ENCODE measurements at places on chromosomes 5 and 9.

- DNase-seq = no peak
Measured at GRCh38 chr9:15306068-15306756, 804 bp downstream of the TTC39B start.

- no peak for DNase-seq
Measured at GRCh38 chr5:148791696-148792095, 34.7 kb upstream of the ADRB2 start.

GRCh38 chr9:72588336-72588735 is 66.9 kb downstream of the TMC1 start:
- no peak for DNase-seq

- no peak for DNase-seq
Measured at GRCh38 chr9:71042448-71042990, 78.9 kb downstream of the TRPM3 start.

DNA sequence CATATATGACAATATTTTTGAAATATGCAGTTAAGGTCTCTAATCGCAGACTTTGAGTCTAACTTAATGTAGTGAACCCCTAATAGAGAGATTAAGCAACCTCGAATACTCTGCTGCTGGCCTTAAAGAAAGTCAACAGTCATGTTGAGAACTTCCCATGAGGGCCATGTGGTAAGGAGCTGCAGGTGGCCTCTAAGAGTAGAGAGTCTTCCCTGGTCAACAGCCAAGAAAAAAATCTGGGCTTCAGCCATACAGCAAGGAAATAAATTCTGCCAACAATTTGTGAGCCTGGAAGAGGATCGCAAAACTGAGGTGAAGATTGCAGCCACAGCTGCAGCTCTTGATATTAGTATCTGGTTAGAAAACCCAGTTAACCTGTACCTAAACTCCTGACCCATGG is 935.2 kb upstream of the TYRP1 start:
- no peak for DNase-seq

DNA sequence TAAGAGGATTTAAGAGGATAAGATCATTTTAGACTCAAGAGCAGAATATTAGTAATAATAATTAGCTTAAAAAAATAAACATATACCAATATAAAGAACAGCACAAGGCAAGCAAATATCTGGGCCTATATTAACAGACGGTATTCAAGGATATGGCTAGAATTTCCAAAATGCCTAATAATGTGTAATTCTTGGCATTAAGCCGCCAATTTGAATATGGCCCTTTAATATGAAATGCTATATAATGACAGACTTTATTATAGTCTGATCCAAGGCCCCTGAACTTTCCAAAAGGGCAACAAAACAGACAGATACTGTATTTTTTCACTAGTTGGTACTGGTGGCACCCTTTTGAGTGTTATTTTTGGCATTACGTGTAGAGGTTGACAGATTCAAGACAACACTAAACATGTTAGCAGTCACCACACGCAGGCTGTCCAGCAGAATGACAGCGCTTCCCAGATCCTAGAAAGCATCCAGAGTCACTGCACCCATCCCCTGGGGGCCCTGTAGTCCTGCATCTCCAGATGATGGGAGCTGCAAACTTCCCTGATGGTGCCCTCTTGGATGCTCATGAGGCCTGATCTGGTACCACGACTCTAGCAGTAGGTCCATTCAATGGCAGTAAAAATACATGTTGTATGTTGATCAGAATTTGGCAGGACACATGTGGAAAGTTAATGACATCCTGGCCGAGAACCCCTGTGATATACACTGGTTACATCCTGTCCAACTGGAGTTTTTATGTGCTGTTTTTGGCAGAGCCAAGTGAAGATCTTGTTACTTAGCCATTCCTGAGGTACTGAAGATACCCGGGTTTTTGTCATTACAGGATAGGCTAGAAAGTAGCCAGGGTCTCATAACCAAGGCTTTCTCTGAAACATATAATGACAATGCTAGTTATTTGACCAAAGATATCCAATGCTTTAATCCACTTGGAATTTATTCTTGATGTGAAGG is 1.7 kb upstream of the ABL1 start:
- DNase-seq = no peak

GRCh38 chr9:74036549-74037231 is 460.4 kb upstream of the RORB start:
- DNase-seq = no peak

DNA sequence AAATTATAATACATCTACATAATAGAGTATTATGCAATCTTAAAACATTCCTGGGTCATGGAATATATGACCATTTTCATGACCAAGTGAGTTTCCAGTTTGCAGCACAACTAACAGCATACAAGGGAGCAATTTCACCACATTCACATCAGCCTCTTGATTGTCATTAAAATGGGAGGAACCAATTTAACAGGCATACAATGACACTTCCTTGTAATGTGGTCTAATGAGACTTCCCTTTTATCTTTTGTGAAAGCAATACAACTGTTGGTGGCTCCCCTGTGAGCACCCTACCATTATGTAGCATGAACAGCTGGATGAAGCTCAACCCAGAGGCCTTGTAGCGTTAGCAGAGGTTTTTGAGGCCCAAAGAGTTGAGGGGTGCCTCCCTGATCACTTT is 13.6 kb upstream of the TMOD1 start:
- DNase-seq = no peak
